OCI-LY7 (cell line): ENCODE measurements at places on chromosomes 6 and 20.
A peak's percentile ranks its signal among the peaks of the same experiment; 100 is the strongest.

GRCh38 chr20:25512709-25513108 is 72.6 kb downstream of the NINL start:
- no peak for DNase-seq

DNA sequence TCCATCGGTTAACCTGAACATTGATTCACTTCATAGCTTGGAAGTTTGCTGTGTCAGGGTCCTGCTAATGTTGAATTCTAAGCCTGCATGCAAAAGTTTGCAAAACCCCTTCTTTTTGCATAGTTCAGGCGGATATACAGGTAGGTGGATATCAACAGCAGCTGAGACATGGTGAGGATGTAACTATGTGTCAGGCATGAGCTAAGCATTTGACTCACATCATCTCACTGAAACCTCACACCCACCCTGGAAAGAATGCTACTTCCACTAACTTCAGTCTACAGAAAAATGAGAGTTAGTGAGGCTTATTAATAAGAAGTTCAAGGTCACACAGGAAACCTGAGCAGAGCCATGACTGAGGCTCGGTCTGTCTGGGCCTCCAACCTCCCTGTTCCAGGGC is 276.9 kb downstream of the BMP7 start:
- no peak for DNase-seq

DNA sequence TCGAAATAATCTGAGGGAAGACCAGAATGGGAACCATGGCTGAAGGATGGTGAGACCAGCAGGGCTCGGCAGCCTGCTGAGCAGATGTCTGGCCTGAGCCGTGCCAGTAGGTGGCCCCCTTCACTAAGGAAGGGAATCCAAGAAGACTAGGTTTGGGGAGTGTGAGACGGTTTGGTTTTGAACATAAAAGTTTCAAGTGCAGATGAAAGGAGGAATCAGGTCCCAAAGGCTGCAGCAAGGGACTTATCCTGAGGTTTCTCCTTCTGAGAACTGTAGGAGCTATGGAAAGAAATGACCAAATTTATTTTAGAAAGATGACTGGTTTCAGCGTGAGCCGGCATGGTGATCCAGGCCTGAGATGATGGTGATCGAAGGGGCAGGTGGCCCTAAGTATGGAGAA is 4.6 kb upstream of the OSER1 start:
- DNase-seq = peak; percentile 72

- DNase-seq = no peak
Measured at GRCh38 chr20:6705926-6706548, 61.4 kb upstream of the BMP2 start.
